T-helper 17 cell (primary cell): ENCODE measurements at places on chromosomes 5 and 9.

DNA sequence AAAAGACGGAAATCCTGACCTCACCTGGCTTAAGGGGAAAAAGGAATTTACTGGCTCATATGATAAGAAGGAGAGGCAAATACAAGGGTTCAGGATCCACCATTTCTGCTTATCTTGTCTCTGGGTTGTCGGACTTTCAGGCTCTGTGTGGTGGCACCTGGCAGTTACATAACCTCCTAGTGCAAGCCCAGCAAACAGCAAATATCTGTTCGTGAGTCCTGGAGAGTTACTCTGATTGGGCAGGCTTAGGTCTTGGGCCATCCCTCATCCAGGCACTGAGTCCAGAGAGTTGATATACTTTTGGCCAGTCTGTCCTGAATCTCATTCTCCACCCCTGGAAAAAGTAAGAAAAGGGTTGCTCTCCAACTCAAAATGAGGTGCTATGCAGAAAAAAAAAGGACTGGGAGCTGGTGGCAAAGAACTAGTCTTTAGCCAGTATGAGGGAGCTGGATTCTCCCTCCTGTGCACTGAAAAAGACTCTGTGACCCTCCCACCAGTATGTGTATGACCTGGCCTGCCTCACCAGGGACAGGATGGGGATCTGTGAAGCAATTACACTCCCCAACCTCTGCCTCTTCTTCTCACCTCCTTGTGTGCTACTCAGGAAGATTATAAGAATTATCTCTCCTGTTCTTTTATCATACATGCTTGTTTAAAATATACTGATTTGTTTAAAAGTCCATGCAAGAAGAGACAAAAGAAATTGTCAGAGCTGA, 282.9 kb downstream of the ARHGAP26 start:
- peaks cover 5% of the 10 kb centered on the region for H3K36me3 ChIP-seq
- no peaks in the 10 kb centered on the region for H3K27me3 ChIP-seq
- H3K4me1 ChIP-seq = peaks cover 14% of the 10 kb centered on the region
- no peak overlapping the region for H3K4me3 ChIP-seq

DNA sequence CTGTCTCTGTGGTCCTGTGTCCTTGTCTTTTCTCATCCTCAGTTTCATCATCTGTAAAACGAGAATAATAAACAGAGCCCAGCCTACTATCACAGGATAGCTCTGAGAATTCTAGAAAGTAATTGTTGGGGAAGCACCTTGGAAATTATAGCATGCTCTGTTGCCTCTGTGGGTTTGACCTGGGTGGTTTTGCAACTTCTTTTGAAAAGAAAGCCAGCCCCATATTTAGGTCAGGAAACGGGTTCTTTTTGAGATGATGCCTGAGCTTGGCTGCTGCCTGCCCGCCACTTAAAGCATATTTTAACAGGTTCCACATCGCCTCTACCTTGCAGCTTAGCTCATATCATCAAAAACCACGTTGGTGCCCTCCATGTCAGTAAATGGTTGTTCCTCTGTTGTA, 111.1 kb downstream of the TLR4 start:
- H3K36me3 ChIP-seq = no peaks in the 10 kb centered on the region
- no peaks in the 10 kb centered on the region for H3K27me3 ChIP-seq
- peak overlapping the region; percentile 24 for H3K27ac ChIP-seq
- H3K4me1 ChIP-seq = peaks cover 12% of the 10 kb centered on the region
- peak overlapping the region; percentile 54 for H3K4me3 ChIP-seq

- DNase-seq = no peak
- H3K27ac ChIP-seq = no peak overlapping the region
- H3K27me3 ChIP-seq = no peaks in the 10 kb centered on the region
- peaks cover 8% of the 10 kb centered on the region for H3K36me3 ChIP-seq
- H3K4me1 ChIP-seq = no peaks in the 10 kb centered on the region
Observed at GRCh38 chr5:53944981-53945380, 365.4 kb downstream of the ARL15 start.

- peaks cover 55% of the 10 kb centered on the region for H3K4me1 ChIP-seq
- DNase-seq = no peak
- peaks cover 24% of the 10 kb centered on the region for H3K36me3 ChIP-seq
- H3K4me3 ChIP-seq = peak overlapping the region; percentile 81
Observed at GRCh38 chr5:87410931-87411330, 1.8 kb downstream of the CCNH start.

DNA sequence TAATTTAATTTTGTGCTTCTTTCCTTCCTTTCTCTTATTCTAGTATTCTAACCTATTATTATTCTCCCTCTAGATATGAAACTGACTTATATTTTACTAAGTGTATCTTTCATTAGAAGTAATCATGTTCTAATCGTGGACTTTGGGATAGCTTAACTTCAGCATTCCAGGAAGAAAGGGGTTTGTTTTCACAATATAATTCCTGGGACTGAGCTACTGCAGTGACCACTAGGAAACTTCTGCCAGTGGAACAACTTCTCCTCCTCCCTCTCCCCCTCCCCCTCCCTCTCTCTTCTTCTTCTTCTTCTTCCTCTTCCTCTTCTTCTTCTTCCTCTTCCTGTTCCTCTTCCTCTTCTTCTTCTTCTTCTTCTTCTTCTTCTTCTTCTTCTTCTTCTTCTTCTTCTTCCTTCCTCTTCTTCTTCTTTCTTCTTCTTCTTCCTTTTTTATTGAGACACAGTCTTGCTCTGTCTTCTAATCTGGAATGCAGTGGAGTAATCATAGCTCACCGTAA, 127.9 kb downstream of the NNT start:
- H3K36me3 ChIP-seq = peaks cover 2% of the 10 kb centered on the region
- H3K4me3 ChIP-seq = no peak overlapping the region
- DNase-seq = no peak
- H3K27me3 ChIP-seq = peaks cover 22% of the 10 kb centered on the region
- no peaks in the 10 kb centered on the region for H3K4me1 ChIP-seq
- H3K27ac ChIP-seq = no peak overlapping the region

DNA sequence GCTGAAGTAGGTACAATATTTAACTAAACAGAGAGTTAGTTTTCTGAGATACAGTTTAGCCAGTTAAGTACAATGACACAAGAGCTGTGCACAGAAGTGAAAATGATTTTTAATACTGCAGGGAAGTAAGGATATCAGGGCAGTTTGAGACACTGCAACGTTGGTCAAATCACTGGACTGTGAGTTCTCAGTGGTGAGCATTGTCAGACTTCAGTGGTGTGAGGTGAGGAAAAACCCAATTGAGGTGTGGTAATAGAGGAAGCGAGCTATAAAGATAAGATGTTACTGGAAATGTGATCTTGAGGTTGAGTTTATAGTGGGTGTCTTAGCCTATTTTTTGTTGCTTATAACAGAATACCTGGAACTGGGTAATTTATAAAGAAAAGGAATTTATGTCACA, 12.8 kb upstream of the FBXL7 start:
- DNase-seq = no peak
- no peaks in the 10 kb centered on the region for H3K27me3 ChIP-seq
- H3K27ac ChIP-seq = no peak overlapping the region
- no peak overlapping the region for H3K4me3 ChIP-seq

DNA sequence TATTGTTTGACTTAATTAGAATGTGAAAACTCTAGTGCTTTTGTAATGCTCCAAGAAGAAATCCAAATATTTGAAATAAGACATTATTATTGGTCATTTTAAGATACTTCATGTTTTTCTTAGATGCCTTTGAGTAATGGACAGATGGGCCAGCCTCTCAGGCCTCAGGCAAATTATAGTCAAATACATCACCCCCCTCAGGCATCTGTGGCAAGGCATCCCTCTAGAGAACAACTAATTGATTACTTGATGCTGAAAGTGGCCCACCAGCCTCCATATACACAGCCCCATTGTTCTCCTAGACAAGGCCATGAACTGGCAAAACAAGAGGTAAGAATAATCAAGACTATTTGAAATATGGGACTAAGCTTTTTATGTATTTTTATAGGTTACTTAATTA, 69.2 kb upstream of the SREK1 start:
- no peak overlapping the region for H3K27ac ChIP-seq
- H3K4me3 ChIP-seq = no peak overlapping the region
- no peak for DNase-seq
- H3K36me3 ChIP-seq = peaks cover 3% of the 10 kb centered on the region
- no peaks in the 10 kb centered on the region for H3K27me3 ChIP-seq

DNA sequence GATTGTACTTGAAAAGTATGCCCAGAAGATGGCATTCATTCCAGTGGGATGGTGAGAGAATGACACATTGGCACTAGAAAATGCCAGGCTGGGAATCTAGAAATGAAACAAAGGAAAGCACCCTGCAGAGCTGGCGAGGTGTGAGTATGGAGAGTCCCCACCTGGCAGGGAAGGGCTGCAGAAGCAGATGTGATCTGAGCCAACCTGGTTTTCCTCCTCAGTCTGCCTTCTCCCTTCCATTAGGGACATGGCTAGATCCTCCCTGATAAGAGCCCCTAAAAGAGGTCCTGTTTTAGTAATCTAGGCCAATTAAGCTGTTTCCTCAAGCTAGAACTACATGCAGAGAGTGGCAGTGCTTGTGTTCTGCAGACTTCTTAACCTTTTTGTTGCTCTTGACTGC, 24.7 kb upstream of the TNFSF15 start:
- H3K36me3 ChIP-seq = no peaks in the 10 kb centered on the region
- peaks cover 2% of the 10 kb centered on the region for H3K4me1 ChIP-seq
- H3K27ac ChIP-seq = no peak overlapping the region
- DNase-seq = no peak
- no peaks in the 10 kb centered on the region for H3K27me3 ChIP-seq

DNA sequence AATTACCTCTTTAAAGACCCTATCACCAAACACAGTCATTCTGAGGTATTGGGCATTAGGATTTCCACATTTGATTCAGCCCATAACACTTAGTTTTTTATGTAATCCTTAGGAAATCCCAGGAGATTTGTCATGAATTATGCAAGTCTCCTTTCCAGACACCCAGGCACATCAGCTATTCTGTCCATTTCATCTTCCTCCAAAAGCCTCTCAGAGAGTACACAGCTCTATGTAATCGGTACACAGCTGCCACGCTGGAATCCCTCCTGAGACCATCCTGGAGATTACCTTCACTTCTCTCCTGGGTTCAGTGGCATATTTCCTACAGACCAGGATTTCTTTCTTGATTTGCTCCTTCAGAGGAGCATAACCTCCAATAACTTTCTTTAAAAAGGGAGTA, 2309.8 kb upstream of the WWC1 start:
- H3K27ac ChIP-seq = no peak overlapping the region
- H3K4me1 ChIP-seq = no peaks in the 10 kb centered on the region
- no peaks in the 10 kb centered on the region for H3K27me3 ChIP-seq
- H3K36me3 ChIP-seq = no peaks in the 10 kb centered on the region

GRCh38 chr5:74578356-74579044, 62.0 kb downstream of the ENC1 start:
- no peaks in the 10 kb centered on the region for H3K27me3 ChIP-seq
- peaks cover 31% of the 10 kb centered on the region for H3K4me1 ChIP-seq
- peak overlapping the region; percentile 66 for H3K4me3 ChIP-seq
- H3K27ac ChIP-seq = peak overlapping the region; percentile 95

- no peak for DNase-seq
- no peak overlapping the region for H3K4me3 ChIP-seq
- H3K27me3 ChIP-seq = no peaks in the 10 kb centered on the region
- no peaks in the 10 kb centered on the region for H3K4me1 ChIP-seq
- H3K36me3 ChIP-seq = no peaks in the 10 kb centered on the region
Observed at GRCh38 chr9:13111778-13112177, 167.7 kb downstream of the MPDZ start.

DNA sequence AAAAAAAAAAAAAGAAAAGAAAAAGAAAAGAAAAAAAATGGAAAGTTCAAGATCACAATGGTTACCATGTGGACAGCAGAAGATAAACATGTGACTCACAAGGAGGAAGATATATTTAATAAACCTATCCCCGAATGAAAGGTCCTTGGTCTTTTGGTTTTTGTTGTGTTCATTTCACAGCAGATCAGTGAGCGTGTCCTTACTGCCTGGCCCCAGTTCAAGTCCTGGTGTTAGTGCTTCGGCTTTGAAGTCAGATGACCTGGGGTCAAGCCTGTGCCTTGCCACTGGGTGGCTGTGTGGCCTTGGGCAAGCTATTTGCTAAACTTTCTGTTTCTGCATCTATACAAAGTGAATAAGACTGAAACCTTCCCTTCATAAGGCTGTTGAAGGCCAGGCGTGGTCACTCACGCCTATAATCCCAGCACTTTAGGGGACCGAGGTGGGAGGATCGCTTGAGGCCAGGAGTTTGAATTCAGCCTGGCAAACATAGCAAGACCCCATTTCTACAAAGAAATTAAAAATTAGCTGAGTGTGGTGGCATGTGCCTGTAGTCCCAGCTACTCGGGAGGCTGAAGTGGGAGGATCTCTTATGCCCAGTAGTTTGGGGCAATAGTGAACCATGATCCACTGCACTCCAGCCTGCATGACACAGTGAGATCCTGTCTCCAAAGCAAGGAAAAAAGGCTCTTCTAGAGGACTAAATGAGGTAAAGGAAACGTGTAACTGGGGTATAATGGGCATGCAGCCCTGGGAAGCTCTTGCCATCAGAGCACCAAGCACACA, 94.5 kb upstream of the SPATA31D4 start:
- H3K27ac ChIP-seq = no peak overlapping the region
- no peaks in the 10 kb centered on the region for H3K4me1 ChIP-seq
- DNase-seq = no peak
- no peaks in the 10 kb centered on the region for H3K27me3 ChIP-seq
- no peaks in the 10 kb centered on the region for H3K36me3 ChIP-seq
- H3K4me3 ChIP-seq = no peak overlapping the region

- DNase-seq = no peak
- H3K4me3 ChIP-seq = no peak overlapping the region
- H3K36me3 ChIP-seq = no peaks in the 10 kb centered on the region
- H3K27ac ChIP-seq = no peak overlapping the region
- peaks cover 18% of the 10 kb centered on the region for H3K27me3 ChIP-seq
Observed at GRCh38 chr5:6843821-6844220, 130.6 kb downstream of the TENT4A start.

DNA sequence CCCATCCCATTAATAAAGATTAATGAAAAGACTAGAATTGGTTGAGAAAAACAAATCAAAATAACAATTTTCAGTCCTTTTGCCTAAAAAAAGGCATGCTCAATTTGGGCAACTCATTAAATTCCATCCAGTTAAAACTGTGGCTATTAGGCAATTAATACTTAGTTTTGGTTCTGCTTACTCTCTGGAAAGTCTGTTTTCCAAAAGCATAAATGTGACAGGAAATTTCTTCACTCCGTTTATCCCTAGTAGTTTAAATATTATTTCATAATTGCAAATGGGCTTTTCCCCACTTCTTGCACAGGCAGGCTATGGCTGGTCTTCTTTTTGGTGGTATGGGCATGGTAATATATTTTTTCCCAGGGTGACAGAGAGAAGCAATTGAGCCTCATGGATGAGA, 373.3 kb upstream of the KLF4 start:
- no peak for DNase-seq
- H3K4me1 ChIP-seq = no peaks in the 10 kb centered on the region
- H3K27me3 ChIP-seq = no peaks in the 10 kb centered on the region
- H3K4me3 ChIP-seq = no peak overlapping the region
- no peak overlapping the region for H3K27ac ChIP-seq

- no peak for DNase-seq
- no peaks in the 10 kb centered on the region for H3K27me3 ChIP-seq
- H3K27ac ChIP-seq = no peak overlapping the region
- H3K4me3 ChIP-seq = no peak overlapping the region
- no peaks in the 10 kb centered on the region for H3K36me3 ChIP-seq
Observed at GRCh38 chr5:128512894-128513293, 25.2 kb downstream of the FBN2 start.
